Motor neuron (in vitro differentiated cells): ENCODE measurements at places on chromosomes 16 and 17. TPM values are rescaled to one million over a fixed set of nuclear protein-coding genes. Genes with fewer than 3 reads are reported as not detected.

The METRN gene
- 17.0 and 19.3 TPM in 2 replicates for total RNA-seq

The UBTF gene
- total RNA-seq = 38.4 and 40.4 TPM in 2 replicates

The GPR179 gene
- 0.14 and 0.63 TPM in 2 replicates for total RNA-seq

The CHAD gene
- 0.21 and 0.37 TPM in 2 replicates for total RNA-seq

The ADAD2 gene
- 0.21 TPM in 1 of 2 replicates, not detected in the other for total RNA-seq

The TPSB2 gene
- total RNA-seq = not detected in 2 replicates

The CEP295NL gene
- 0.29 and 0.41 TPM in 2 replicates for total RNA-seq

The PMFBP1 gene
- 1.2 and 1.8 TPM in 2 replicates for total RNA-seq

The LHX1 gene
- 0.49 and 2.6 TPM in 2 replicates for total RNA-seq

The DHRS7B gene
- total RNA-seq = 8.3 and 10.3 TPM in 2 replicates

The GRAP gene
- total RNA-seq = 0.41 and 0.42 TPM in 2 replicates

DNA sequence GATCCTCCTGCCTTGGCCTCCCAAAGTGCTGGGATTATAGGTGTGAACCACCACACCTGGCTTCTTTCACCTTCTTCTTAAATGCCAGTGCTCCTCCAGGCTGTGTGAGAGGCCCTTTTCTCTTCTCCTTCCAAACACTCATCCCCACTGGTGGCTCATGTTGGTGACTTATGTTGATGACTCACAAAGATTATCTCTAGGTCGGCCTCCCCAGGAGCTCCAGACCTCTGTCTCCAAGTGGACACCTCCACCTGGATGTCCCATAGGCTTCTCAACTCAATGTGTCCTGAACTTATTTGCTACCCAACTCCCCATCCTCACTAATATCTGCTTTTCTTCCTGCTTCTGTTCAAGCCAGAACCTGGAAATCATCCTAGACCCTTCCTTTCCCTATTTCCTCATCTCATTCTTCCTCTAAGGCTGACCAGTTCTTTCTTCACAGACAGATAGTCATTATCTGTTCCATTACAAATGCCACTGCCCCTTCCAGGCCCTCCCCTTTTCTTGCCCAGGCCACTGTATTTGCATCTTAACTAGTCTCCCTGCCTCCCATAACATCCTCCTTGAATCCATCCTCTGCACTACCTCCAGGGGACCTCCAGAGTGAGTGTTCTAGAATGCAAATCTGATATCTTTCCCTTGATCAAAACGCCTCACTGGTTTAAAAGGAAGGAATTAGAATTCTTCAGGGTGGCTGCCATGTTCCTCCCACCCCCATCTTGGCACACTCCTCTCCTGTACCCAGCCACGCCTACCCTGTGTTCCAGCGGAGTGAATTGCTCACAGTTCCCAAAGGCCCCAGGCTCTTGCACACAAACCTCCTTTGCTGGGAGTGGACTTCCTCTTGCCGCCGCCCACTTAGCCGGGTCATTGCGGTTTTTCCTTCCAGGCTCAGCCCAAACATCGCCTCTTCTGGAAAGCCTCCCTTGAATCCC is 34.8 kb upstream of the FBXO47 start:
- ATAC-seq = no peak

DNA sequence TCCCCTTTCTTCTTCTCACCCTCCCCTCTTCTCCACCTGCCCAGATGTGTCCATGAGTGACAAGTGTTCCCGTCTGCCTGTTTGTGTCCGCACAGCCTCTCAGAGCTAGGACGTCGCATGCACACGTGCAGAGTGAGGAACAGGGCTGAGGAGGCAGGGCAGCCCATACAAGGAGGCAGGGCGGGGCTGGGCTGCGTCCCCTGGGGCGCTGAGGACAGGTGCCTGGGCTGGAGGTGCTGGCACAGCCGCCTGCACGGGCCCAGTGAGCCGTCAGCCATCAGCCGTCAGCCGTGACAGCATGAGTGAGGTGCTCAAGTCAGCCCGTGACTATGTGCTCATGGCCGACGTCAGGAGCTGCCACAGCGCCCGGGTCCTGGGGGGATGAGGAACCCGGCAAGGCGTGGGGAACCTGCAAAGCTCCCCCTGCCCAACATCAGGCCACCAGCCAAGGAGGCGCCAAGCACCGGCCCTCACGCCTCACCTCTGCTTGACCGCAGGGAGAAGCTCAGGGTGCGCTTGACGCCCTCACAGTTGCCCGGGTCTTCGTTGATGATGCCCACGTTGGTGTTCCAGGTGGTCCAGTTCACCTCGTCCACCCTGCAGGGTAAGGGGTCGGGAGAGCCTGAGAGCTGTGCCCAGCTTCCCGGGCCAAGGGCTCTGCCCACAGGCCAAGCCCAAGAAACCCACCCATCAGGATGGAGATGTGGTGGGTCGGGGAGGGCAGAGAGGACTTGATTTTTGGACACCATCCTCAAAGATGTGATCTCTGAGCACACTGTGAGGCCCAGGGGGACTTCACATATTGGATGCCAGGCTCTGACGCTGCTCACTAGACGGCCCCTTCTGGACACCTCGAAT is 13.7 kb upstream of the TRPV3 start:
- ATAC-seq = no peak

DNA sequence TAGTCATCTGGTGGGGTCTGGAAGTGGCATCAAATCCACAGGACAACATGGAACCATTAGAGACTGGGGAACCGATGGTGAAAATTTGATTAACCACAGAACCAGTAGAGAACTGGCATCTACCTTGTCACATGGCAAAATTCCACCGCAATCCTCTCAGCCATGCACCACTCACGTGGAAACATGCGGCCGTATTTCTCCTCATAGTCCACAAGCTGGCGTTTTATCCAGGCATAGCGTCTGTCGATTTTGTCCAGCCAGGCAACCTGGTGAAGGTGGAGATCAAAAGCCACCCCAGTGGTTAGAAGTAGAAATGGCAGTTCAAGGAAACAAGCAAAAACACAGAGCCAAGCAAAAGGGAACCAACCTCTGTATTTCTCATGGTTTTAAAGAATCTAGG is 87.6 kb downstream of the VPS53 start:
- ATAC-seq = no peak

- ATAC-seq = peak; percentile 0
These were observed 35.5 kb upstream of the ZC3H18 start for GRCh38 chr16:88534638-88535190.

DNA sequence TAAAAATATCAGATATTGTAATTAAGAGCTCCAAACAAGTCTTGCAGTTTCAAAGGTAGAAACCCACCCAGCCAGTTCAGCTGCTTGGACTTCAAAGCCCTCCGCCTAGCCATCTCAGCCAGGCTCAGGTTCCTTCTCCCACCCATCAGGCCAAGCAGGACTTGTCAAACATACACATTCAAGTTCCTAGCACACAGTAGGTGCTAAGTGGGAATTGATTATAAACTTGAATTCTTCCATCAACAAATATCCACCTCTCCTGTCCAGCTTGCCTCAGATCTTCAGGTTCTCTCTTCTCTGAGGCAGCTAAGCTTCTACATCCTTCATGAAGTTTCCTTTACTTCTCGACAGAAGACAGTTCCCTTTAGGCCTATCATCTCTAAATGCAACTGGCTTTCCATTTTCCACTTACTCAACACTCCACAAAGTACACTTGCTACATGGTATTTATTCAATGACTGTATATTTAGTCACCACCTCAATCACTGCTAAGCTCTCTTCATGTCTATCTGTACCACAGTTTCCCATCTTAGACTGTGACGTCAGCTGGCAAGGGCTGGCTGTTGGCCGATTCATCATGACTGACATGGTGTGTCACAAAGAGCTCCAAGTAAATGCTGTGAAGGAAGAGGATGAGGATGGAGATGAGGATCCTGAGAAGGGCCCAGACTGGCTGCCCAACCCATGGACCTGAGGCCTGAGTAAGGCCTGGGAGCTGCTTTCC is 13.3 kb upstream of the COG7 start:
- no peak for ATAC-seq

DNA sequence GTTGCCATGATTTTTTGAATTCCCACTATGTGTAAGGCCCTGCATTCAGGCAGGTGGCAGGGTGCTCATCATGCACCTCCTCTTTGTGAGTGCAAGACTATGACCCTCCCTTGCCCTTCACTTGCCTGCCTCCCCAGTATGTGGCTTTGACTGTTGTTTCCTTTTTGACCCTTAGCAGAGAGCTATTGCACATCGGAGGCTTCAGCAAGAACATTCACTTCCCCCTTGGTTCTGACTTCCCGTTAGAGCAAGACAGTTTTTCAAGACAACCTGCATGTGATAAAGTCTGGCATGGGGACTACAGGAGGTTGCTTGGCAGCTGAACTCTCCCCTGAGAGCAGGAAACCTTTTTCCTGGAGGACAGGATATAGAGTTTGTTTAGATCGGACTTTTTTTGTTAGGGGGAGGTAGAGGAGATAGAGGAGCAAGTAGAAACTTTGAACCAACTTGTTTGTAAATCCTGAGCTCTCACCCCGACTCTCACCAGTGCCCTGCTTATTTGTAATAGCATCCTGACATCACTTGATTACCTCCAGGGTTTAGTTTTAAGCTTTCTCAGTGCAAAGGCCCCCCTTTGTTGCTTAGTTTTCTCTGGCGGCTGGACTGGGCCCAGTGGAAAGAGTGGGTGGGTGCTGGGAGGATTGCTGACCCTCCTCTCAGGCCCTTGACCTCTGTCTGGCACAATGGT is 34.3 kb downstream of the LIMD2 start:
- ATAC-seq = no peak

GRCh38 chr16:85151603-85152413 is 39.5 kb upstream of the CIBAR2 start:
- ATAC-seq = peak; percentile 85

GRCh38 chr16:89054261-89054661 is 39.4 kb upstream of the ACSF3 start:
- ATAC-seq = no peak

- peak; percentile 63 for ATAC-seq
These were observed 10.5 kb downstream of the DOK4 start for GRCh38 chr16:57475711-57476339.

DNA sequence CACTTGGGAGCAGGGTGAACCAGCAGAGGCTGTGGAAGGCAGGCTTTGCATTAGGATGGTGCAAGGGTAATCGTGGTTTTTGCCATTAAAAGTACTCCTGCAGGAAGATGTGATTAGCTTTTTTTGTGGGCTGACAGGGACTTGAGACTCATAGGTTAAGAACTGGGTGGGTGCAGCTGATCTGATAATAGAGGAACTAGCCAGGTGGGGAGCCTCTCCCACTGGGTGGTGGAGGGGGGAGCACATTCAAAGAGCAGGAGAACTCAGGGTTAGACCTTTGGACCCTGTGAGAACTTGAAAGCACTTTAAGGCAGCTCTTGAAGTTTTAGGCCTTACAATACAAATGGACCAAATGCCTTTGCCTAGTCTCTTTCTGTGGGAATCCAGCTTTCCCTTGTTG is 32.4 kb downstream of the CCL4 start:
- no peak for ATAC-seq

DNA sequence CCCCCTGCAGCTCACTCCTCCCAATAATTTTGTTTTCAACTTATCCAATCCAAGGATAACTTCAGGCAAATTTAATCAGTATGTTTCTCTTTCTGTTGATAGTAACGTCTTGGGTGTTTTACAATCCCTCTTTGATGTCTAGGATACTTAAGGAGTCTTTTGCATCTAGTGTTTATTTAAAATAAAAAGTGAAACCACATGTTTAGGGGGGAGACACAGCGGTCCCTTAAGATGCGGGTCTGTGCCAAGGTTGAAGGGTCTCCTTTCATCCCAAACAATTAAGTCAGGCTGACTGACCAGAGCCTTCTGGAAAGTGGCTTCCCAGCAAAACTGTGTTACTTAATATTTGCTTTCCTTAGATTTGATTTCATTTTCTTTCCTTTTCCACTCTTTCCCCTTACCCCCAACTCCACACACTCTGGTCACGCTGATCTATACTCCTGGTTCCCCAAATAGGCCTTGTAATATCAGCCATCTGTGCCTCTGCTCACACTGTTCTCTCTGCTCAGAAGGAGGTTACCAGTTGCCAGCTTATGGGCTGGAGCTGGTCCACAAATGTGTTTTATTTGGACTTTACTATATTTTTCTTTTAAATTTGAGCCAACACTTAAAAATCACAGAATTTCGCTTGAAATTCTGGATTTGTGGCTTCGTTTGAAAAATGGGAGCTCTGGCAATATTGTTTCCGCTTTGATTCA is 11.2 kb downstream of the ANKS4B start:
- no peak for ATAC-seq

DNA sequence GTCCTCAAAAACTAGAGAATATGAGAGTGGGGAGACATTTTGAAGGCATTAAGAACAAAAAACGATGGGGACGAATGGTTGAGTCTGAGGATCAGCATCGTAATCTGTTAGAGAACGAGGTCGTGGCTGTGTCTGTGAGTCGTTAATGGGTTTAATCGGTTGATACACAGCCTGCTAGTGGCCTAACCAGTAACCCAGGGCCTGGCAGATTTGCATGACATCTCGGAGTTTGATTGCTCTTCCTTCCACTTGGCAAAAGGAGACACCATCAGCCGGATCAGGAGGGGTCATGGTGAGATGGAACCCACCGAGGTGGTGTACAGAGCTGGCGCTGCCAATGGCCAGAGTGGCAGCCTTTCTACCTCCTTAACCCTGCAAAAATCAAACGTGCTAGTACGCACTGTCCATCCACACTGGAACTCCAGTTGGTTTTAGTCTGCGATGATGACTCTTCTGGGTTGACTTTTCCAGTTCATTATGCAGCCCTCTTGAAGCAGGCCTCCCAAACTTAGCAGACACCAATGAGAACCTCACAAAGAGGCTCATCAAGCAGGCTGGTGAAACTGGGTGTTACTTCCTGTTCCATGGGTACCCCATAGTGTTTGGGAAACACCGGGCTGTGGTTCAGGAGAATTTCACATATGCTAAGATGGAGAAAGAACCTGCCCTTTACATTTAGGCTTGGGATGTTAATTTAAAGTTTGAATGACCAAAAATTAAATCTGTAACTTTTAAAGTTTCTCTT is 4.1 kb downstream of the HS3ST3B1 start:
- ATAC-seq = no peak

DNA sequence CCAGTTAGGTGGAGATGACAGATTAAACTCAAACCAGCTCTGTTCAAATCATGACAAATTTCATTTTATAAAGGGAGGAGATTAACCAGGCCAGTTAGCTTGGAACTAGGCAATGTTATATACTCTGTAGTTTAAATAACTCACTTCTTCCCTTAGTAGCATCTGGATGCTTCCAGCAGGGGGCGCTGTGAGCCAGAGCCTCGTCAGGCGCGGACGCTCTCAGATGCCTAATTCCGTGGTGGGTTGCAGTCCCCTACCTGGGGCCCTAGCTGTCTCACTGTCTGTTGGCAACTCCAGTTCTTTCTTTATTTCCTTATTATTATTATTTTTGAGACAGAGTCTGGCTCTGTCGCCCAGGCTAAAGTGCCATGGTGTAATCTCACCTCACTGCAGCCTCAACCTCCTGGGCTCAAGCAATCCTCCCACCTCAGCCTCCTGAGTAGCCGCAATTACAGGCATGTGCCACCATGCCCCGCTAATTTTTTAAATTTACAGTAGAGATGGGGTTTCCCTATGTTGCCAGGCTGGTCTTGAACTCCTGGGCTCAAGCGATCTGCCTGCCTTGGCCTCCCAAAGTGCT is 17.3 kb upstream of the WFDC1 start:
- peak; percentile 21 for ATAC-seq

DNA sequence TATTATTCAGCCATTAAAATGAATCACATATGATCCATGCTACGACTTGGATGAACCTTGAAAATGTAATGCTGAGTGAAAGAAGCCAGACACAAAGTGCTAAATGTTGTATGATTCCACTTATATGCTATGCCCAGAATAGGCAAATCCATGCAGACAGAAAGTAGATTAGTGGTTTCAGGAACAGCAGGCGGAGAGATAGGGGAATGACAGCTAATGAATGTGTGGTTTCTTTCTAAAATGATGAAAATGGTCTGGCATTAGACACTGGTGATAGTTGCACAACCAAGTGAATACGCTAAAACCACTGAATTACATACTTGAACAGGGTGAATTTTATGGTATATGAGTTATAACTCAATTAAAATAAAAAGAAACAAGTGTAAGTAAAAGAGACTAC is 121.8 kb upstream of the NOG start:
- ATAC-seq = no peak
